ENCODE measurements at places on chromosomes 3 and 15.

- no peak for DNase-seq
Observed at GRCh38 chr3:17954801-17955200, 212.4 kb upstream of the TBC1D5 start.

- no peak for DNase-seq
Observed at GRCh38 chr3:143445118-143445517, 325.5 kb downstream of the CHST2 start.

DNA sequence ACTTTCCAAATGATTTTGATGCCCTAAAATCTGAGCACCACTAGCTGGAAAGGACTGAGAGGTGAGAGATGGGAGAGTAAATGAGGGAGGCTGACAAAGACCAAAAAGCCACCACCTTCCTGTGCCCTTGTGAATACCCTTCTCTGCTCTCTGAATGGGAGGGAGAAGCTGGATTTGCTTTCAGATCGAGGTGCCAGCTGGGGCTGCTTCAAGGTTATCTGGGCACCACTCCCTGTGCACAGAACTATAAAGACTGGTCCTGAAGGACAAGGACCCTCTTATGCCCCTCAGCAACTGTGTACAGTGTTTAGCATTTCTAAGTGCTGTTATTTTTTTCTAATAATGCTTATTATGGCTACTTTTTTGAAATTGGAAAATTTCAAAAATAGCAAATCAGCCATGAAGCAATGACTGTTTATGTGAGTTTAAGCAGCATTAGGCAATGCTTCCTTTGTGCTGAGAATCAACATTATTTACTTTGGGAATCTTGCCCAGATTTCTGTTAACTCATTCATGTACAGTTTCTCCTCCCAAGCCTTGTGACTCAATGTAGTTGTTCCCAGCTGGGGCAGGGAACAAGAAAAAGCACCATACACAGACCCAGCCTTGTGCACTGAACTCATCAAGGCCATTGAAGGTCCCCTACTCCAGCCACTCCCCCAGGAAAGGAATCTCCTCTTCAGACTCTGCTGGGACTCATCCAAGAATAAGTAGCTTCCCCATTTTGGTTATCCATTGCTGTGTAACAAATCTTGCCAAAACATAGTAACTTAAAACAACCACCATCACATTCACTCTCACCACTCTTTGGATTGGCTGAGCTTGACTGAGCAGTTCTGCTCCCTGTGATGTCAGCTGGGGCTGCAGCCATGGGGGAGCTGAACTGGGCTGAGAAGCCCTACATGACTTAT lies 37.3 kb upstream of the CDV3 start:
- DNase-seq: no peak

- no peak for DNase-seq
Observed at GRCh38 chr3:112779558-112780480, 66.8 kb downstream of the CD200R1L start.

DNA sequence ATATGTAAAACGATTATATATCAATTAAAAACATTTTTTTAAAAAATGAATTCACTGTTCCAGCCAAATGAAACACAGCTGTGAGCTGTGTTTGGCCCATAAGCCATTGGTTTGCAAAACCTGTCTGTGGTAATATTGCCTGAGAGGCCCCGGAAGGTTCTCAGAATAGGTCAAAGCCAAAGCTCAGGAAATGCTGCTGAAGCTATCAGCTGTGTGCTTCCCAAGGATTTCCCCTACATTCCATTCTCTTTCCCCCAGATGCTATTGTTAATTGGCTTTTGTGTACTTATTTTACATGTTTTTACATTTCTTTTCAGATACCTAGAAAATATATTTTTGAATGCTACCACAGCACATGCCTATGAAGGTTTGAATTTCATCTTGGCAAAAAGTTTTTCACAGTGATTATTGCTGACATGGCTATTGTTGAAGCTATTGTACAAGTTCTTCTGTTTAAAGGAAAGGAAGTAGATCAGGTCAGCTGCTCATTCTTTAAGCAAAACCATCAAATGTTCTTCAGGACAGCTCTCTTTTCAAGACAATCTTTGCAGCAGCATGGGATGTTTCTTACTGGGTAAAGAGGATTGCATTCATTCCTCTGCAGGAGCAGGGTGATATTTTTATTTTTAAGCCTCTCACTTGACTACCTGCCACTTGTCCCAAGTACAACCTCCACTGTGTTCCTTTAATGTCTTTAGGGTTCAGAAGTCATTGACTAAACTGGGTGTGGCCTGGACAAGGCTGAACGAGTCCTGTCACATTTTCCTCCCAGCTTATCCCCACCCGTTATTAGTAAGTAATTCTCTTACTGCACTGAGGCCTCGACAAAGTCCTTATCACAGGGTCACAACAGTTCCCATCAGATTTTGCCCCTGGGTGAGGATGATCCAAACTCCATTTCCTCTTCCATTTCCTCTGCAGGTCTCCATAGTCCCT lies 26.3 kb upstream of the BNC1 start:
- DNase-seq: no peak

- no peak for DNase-seq
Observed at GRCh38 chr3:22728406-22728805, 474.7 kb upstream of the UBE2E2 start.

- no peak for DNase-seq
Observed at GRCh38 chr3:42493798-42494151, 8.7 kb upstream of the VIPR1 start.

GRCh38 chr3:123338620-123339061 lies 110.2 kb downstream of the ADCY5 start:
- DNase-seq: no peak

GRCh38 chr3:58231666-58232065 lies 5.9 kb upstream of the ABHD6 start:
- no peak for DNase-seq

- no peak for DNase-seq
Observed at GRCh38 chr3:51539291-51539941, 897 bp downstream of the RAD54L2 start.

DNA sequence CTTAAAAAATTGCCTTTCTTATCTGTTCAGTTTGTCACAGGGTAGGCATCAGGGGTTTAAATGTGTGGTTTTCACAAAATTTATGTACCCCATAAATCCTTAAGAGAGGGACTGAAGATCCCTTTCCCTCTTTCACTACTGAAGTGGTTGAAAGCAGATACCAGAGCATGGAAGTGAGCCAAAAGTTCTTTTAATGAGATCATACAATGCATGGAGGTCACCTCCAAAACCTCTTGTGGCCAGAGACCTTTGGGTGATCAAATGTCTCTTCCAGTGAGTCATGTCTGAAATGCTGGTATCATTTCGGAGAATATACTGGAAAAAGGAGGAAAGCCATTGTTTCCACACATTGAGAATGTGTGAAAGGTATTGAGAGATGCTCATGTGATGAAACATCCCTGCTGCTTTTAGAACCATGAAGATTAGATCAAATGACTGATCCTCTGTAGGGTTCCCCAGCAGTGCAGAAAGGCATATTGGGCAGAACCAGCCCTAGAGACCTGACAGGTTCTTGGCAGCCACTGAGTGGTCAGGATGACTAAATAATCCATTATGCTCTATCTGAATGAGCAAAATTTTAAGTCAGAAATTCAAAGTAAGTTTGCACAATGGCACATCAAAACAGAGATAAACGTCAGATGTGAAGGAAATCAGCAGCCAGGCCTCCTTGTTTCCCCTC lies 165.8 kb upstream of the SLC2A2 start:
- DNase-seq: no peak

GRCh38 chr3:134643150-134643675 lies 7.6 kb downstream of the KY start:
- no peak for DNase-seq

DNA sequence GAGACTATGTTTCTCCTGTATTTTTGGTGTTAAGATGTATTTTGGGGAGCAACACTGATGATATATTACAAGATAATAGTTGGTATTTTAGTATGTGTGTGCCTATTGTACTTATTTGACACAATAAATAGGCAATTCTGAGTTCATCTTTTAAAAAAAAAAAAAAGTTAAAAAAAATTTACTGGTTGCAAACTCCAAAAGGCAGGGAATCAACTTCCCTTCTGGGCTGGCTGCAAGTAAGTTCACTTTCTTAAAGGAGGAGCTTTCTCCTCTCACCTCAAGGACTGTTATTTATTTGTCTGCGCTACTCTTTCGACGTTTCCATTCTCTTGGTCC lies 335 bp upstream of the VPS8 start:
- DNase-seq: no peak

DNA sequence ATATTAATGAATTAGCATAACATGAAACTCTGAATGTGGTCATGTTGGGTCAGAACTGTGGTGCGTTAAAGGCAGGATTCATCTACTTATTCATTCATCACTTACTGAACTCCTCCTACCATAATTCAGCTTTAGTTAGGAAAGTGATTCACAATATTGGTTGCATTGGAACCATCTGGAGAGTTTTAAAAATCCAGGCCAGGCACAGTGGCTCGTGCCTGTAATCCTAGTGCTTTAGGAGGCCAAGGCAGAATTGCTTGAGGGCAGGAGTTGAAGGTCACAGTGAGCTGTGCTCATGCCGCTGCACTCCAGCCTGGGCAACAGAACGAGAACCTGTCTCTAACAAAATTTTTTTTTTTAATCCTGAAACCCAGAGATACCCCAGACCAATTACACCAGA lies 44.2 kb upstream of the ATG7 start:
- DNase-seq: no peak

Data from nucleus accumbens (tissue), 56 donors.